ENCODE measurements at places on chromosomes 7 and 10.
A peak's percentile ranks its signal among the peaks of the same experiment; 100 is the strongest.

DNA sequence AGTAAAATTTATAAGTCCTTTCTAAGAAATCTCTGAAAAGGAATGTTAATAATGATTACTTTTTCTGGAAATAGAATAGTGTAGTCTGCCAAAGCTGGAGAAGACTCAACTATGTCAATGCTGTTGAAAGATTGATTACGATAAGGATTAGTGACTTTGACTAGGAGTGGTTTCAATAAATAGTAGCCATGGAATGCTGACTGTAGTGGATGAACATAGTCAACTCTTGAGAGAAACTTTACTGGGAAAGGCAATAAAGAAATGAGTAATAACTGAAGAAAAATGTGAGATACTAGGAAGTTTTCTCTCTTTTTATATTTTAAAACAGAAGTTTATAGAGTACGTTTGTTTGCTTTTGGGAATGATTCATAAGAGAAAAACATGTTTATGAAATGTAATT, 105.0 kb upstream of the CDK13 start:
- no peak for DNase-seq

DNA sequence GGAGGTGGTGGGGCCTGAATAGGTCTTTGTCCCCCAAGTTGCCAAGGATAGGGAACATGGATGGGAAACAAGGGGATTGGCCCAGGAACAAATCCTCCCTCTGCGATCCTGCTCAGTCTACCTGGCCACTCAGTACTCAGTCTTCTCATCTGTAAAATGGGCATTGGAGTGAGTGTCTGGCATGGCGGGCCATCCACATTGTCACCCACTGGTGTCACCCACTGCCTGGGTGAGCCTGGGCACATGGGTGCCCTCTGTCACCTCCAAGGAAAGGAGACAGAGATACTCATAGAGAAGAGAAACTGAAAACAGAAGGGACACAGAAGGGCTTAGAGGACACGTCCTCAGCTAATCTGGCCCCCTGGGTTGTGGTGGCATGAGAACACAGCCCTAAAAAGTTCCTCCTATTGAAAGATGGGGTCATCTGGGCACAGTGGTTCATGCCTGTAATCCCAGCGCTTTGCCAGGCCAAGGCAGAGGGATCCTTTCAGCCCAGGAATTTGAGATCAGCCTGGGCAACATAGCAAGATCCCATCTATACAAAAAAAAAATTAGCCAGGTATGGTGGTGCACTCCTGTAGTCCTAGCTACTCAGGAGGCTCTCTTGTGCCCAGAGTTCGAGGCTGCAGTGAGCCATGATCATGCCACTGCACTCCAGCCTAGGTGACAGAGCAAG, 12.5 kb upstream of the TNRC18 start:
- DNase-seq: no peak

DNA sequence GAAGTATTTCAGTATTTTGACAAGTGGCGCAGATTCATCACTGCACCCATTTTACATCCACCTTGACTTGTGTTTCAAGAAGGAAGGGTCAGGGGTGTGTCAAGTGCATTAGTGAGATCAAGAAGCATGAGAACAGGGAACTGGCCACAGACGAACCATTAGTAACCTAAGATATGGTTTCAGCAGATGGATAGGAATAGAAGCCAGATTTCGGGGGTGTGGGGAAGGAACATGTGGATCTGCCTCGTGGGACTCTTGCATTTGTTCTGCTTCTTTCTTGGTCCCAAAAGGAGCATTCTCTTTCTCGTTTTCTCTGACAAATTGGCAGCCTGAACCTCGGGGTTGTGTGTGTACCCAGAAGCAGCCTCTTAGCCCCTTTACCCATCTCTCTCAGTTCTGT, 9.6 kb downstream of the DENND2A start:
- no peak for DNase-seq

DNA sequence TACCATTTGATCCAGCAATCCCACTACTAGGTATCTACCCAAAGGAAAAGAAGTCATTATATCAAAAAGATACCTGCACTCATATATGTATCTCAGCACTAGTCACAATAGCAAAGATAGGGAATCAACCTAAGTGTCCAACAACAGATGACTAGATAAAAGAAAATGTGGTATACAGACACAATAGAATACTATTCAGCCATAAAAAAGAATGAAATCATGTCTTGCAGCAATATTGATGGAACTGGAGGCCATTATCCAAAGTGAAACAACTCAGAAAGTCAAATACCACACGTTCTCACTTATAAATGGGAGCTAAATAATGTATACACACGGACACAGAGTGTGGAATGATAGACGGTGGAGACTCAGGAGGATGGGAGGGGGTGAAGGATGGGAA, 146.0 kb downstream of the PARD3 start:
- DNase-seq: no peak

GRCh38 chr7:101772508-101773211, 44.8 kb upstream of the CUX1 start:
- no peak for DNase-seq

- DNase-seq: no peak
Observed at GRCh38 chr10:21048068-21048467, 151.0 kb upstream of the NEBL start.

DNA sequence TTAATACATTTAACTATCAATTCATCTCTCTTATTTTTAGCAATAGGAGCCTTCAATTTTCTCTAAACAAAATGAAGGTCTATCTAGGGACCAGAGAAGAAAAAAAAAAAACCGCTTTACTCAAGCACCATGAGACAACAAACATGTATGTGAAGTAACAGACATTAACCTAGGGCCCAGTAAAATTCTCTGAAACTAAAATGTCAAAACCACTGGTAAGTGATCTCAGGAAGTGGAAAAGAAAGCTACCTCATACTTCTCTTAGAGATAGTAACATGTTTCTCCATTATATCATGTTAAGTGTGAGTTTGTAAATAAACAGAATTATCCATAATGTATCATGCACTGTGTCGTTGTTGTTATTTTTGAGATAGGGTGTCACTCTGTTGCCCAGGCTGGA, 35.4 kb upstream of the PTER start:
- no peak for DNase-seq

DNA sequence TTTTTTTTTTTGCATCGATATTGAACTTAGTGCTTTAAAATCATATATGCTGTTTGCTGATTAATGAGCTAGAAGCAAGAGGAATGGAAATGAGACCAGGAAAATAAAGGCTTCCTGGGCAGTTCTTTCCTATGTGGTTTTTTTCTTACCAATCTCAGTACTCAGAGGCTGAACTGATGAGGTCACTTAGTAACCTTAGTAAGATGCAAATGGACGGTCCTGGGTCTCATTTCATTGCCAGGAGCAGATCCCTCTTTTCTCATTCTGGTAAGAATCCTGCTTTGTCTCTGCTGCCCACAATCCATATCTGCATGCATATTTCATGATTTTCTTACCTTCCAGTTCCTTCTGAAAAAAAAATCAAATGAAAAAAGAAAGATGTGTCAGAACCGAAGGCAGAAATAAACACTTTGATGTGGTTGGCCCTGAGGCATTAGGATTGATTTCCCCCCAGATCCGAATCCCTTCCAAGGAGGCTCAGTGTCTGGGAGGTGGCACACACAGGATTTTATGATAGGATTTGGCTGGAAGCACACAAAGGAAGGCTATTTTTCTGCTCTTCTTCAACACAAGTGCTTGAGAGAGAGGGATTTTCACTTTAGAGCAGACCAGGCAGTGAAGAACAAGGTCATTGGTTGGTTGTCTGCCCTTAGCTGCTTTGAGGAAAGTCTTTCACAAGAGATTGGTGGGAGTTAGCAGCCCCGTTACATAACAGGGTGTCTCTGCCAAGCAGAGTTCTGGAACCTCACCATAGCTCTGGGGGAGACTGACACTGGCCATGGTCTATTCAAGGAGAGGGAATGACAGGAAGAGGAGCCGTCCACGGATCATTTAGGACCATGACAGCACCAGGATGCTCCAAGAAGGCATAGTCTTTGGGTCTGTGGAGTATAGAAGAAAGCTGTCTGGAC, 150.0 kb downstream of the CAMK1D start:
- DNase-seq: no peak

GRCh38 chr10:127012769-127013152, 107.5 kb downstream of the DOCK1 start:
- DNase-seq: no peak

GRCh38 chr7:80859272-80859970, 59.4 kb downstream of the SEMA3C start:
- no peak for DNase-seq

GRCh38 chr7:24025094-24025493, 258.9 kb upstream of the NPY start:
- no peak for DNase-seq

DNA sequence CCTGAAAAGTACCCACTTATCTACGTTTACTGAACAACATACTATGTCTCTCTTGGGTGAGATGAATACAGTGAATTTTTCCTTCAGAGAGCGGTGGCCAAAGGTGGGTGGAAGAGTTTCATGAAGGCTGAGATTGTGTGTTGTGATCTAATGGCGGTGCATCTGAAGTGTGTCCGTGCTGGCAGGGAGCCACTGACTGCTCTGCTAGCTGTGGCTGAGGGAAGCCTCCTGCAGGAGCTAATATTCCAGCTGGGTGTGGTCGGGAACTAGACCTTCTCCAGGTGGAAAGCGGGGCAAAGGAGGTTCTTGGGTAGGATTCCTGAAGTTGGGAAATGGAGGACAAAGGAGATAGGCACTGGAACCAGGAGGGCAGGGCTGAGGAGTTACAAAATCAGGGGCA, 69.2 kb upstream of the GRB10 start:
- no peak for DNase-seq

- DNase-seq: no peak
Observed at GRCh38 chr10:102782673-102783551, 39.2 kb downstream of the WBP1L start.

DNA sequence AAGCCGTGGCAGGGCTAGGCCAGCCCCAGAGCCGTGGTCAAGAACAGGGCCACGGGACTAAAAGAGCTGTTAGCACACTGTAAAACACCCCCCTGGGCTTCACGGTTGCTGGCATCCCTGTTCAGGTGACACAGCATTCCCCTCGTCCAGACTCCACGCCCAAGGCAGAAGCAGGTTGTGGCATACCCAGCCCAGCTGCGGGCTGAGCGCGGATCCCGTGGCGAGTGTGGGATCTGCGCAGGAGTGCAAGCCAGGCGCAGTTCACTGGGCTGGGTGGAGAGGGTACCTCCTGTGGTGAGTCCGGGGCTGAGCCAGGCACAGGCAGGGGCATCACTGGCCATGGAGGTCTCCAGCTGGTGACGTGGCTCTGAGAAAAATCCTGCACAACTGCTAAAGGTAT, 199.1 kb downstream of the FZD1 start:
- no peak for DNase-seq

DNA sequence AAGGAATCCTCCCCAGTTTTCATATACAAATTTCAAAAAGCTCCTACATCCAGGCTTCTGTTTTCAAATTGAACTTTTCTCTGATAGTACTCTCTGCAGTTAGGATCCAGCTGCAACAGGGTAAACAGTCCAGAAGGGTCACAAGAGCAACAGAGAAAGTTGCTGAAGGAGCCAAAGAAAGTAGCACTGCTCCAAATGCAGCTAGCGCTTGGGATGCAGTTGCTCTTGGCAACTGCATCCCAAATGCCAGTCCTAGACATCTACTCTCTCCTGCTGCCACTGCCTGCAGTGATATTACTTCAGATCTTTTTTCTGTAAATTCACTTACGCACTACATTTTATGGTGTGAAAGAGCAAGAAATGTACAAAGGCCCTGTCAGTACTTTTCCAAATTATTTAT, 14.6 kb downstream of the GPR37 start:
- DNase-seq: no peak

DNA sequence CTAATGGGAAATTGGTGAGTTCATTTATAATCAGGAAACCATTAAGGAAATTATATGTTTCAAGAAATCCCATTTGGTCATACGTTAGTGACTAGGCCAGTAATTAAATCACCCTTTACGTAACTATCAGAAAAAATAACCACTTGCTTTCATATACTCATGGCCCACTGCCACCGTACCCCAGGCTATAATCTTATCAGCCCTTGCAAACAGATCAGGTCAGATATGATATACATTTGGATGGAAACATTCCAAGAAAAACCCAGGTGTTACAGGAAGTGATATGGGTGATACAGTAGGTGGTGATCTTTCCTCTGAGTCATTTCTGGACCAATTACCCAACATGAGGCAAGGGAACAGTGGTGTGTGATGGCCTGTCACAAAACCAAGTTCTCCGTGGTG, 481.0 kb upstream of the SEMA3A start:
- DNase-seq: no peak

GRCh38 chr7:24924375-24924774, 55.6 kb downstream of the OSBPL3 start:
- DNase-seq: no peak

DNA sequence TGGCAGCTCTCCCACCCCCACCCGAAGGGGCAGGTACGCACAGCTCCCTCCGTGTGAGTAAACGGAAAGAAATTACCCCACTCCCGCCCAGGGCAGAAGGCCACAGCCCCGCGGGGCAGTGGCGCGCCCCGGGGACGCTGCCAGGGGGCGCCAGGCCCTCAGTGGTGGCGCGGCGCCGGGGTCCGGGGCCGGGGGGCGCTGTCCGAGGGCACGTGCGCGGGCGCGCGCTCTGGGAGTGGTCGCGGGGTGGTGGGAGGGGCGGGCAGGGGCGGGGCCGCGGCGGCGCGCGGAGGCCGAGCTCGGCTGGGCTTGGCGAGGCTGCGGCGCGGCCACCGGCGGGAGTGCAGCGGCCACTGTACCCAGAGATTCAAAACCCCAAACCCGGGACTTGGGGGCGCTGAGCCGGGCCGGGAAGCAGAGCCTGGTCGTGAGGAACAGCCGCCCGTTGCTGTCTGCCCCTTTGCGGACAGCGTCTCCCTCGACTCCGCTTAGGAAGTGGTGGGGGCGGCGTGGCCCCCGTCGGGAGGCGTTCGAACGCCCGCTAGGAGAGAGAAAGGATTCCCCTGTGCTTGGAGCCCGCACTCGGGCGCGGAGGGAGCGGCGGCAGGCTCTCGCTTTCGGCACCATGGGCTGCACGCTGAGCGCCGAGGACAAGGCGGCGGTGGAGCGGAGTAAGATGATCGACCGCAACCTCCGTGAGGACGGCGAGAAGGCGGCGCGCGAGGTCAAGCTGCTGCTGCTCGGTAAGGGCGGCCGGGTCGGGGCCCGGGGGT, at the start of gene GNAI1:
Gene GNAI1, plus strand, starts transcription at position 296 of the 773 bp plus-strand sequence. Its CDS starts 330 bp downstream, at position 626.
- no peak for DNase-seq

- no peak for DNase-seq
Observed at GRCh38 chr7:66283003-66283920, 78.1 kb downstream of the TPST1 start.

- peak; percentile 75 for DNase-seq
Observed at GRCh38 chr10:50623663-50624412, at the start of gene SGMS1. Gene SGMS1 (minus strand): TSS chr10:50623956. CDS start chr10:50344114, 279,842 bp downstream.

DNA sequence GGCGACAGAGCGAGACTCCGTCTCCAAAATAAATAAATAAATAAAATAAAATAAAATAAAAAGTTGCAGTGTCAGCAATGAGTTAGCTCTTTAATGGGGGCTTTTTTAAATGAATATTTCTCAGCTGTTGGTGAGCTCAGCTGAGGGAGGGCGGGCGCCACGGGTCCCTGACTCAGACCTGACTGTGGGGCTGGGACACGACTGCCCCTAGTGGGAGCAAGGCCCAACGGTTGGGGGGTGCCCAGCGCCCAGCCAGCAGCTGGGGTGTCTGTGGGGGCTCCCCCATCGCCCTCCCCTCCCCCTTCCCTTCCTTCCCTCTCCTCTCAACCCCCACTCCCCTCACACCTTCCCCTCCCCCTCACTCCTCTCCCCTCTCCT, 46.6 kb downstream of the PWWP2B start:
- peak; percentile 78 for DNase-seq

Measured in stimulated activated effector memory CD8-positive, alpha-beta T cell treated with anti-CD3 and anti-CD28 coated beads, Interleukin-12 subunit alpha, Interleukin-12 subunit beta, amount 100 ng/mL, for 72 hours (primary cell).